Fibroblast of upper back skin (primary cell): ENCODE measurements at places on chromosomes 7 and 10.

GRCh38 chr7:140006600-140006999 lies 56.2 kb downstream of the PARP12 start:
- no peak for DNase-seq

GRCh38 chr10:110672580-110672919 lies 28.4 kb downstream of the RBM20 start:
- DNase-seq, result no peak

DNA sequence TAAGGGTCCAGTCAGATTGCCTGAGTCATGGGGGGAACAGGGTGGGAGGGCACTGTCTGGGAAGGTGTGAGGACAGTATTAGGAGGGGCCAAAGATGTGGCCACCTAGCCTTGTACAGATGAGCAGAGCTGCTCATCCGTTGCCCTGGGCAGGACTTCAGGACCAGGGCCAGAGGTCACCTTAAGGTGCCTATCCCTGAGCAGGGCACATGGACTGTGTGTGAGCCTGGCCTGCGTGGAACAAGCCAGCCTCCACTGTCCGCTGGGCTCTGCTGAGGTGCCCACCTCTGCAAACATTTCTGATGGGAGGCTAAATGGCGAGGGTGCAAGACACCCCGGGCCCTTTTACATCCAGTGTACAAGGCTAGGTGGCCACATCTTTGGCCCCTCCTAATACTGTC lies 3.4 kb upstream of the OPN1SW start:
- DNase-seq, result no peak

DNA sequence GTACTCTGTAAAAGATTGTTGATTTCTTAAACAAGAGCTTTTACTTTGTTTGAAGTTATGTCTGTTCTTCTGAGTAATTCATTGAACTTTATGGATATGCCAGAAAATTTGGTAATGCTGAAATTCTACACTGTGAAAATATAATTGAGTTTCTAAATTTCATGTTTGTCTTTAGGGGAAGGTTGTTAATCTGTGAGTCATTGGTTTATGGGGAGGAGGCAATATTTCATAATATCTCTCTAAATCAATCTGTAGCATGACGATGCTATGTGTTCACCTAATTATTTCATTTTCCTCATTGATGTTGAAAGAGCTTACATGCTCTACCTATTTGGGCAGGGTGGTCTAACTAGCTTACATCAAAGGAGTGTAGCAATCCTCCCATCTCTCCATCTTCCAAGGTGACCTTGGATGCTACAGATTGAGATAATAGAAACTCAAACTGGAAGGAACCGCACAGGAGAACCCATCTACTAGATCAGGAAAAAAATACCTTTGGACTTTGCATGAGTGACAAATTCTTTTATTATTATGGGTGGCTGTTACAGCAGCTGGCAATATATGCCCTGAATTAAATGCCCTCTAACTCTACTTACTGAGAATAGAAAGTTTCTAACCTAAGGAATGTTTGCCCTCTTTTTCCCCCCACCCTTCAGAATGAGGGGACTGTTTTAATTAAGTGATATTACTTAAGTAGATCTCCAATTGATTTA lies 8.4 kb upstream of the SNX13 start:
- no peak for DNase-seq

GRCh38 chr7:36387435-36388231 lies 2.0 kb upstream of the ANLN start:
- no peak for DNase-seq

- DNase-seq, result no peak
These were observed 493.1 kb downstream of the PLXNA4 start for GRCh38 chr7:132083126-132083525.

- DNase-seq, result no peak
These were observed 268.8 kb downstream of the ELFN1 start for GRCh38 chr7:1938788-1939433.

DNA sequence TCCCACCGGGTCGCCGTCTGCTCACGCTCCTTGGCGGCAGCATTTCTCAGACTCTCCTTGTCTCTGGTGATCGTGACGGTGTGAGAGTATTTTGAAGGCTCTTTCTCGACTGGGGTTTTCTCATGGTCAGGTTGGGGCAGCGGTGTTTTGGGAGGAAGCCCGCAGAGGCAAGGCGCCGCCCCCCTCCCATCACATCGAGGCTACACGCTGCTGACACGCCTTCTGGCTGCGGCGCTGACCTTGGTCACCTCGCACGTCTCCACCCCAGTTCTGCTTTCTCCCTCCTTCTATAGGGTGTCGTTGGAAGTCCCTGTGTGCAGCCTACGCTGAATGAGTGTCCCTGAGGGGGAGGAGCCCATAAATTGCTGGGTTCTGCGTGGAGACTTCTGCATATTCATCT lies 55.2 kb downstream of the GLRX3 start:
- no peak for DNase-seq

DNA sequence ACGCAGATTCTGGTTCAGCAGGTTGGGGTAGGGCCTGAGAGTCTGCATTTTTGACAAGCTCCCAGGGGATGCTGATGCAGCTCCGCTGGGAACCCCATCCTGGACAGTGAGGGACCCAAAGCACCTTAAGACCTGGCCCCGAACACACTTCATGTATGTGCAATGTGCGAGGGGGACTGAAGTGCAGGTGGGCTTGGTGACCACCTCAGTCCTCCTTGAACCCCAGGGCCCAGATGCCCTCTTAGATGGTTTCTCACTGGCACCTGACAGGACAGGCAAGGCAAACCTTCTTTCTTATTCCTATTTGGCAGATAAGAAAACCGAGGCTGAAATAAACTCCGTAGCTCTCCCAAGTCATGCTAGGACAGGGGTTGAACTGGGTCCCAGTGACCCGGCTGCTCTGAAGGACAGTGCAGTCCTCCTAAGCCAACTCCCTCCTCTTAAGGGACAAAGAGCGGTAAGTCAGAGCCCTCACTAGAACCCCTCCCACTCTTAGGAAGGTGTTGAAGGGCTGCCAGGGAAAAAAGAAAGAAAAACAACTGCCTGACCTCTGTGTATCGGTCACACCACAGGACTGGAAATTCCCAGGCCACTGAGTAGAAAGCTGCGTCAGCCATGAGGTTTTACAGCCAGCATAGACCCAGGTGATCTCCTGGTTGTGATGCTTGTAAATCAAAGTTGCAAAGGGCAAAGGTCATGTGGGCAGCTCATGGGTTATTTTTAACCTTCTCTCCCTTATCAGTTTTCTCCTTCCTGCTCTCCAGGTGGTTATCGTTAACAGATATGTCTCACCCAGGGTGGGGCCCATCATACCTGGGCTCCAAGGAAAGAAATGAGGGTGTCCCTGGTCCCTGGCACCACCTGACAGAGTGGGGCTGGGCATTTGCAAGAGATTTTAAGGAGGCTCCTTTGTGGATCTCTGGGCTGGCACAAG lies 90.9 kb upstream of the SMNDC1 start:
- peak; percentile 68 for DNase-seq

- DNase-seq, result no peak
These were observed 91.4 kb upstream of the NAMPT start for GRCh38 chr7:106376026-106376799.

DNA sequence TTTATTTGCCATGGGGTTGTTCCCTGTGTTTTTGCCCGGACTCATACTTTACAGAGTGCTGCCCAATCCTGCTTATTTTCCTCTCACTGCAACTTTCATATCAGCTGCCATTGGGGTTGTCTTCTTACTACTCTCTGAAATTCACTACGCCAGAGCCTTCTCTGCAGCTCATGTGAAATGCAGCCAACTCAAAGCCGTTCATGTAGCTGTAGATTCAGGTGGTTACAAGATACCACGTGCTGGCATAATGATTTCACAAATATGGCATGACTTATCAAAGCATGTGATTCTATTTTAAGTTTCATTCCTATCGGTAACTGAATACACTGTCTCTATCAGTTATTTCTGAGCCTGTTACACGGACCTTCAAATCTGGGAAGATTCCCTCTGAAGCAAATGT lies 130.3 kb upstream of the WNT16 start:
- no peak for DNase-seq

DNA sequence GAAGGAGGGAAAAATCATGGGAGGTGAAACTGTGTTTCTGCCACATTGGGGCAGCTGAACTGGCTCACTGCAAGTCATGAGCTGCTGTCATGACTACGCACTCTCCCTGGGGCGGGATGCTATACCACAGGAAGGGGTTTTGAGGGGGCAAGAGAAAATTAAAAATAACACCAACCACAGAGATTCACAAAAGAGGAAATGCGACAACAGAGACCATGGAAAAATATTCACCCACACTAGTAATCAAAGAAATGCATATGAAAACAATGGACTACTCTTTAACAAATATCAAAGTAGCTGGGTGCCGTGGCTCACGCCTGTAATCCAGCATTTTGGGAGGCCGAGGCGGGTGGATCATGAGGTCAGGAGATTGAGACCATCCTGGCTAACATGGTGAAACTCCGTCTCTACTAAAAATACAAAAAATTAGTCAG lies 65.2 kb upstream of the TM9SF3 start:
- DNase-seq, result no peak

DNA sequence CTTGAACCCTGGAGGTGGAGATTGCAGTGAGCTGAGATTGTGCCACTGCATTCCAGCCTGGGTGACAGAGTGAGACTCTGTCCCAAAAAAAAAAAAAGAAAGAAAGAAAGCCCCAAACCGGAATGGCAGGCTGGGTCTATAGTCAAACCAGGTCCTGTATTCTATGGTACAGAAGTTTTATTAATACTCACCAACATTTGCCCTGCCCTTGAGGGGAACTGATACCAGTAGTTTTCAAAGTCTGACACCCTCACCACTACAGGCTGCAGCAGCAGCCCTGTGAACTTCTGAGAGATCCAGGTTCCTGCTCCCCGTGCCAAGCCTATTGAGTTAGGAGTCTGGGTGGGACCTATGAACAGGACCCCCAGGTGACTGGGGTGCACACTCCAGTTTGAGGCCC lies 80.6 kb downstream of the RGS10 start:
- DNase-seq, result no peak

DNA sequence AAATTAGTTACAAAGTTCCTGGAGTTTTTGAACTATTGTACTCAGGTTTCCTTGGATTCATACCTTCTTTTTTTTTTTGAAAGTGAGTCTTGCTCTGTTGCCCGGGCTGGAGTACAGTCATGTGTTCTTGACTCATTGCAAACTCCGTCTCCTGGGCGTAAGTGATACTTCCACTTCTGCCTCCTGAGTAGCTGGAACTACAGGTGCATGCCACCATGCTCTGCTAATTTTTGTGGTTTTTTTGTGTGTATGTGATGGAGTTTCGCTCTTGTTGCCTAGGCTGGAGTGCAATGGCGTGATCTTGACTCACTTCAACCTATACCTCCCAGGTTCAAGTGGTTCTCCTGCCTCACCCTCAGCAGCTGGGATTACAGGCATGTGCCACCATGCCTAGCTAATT lies 22.3 kb downstream of the MCM10 start:
- DNase-seq, result no peak

DNA sequence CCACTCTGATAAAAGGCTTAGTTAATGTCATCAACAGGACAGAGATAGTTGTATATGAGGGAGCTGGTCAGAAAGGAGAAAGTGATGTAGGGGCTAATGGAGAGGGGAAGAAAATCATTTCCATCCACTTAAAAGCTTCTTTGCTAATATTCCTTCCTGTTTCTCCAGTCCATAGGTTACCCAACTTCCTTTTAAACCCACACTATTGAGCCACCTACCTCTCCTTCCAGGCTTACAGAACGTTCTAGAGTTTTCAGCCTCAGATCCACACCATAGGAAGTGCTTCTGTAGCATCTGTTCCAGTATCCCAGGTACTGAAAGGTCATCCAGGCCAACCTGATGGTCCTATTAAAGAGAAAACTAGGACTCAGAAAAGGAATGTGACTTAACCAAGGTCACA lies 28.2 kb downstream of the STRIP2 start:
- DNase-seq, result no peak

GRCh38 chr7:139889186-139889871 lies 60.3 kb downstream of the TBXAS1 start:
- peak; percentile 19 for DNase-seq

- DNase-seq, result no peak
These were observed 711.5 kb upstream of the C7orf33 start for GRCh38 chr7:147878912-147879661.

DNA sequence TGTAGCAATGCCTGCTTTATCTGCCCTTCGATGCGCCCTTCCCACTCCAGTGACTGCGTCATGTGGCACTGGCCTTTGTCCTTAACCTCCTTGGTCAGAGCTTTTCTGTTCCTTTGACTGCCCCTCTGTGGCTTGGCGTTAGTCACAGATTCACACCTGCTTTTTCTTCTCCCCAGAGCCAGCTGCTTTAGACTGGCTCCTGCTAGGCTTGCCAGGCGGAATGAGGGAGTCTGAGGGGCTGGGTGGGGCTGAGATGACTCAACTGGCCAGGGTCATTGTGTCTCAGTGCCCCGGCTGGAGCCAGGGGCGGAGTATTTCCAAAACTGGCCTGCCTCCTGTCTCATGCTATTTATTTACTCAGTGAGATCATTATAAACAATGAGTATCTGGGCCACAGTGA lies 194.1 kb downstream of the EMX2 start:
- DNase-seq, result no peak

DNA sequence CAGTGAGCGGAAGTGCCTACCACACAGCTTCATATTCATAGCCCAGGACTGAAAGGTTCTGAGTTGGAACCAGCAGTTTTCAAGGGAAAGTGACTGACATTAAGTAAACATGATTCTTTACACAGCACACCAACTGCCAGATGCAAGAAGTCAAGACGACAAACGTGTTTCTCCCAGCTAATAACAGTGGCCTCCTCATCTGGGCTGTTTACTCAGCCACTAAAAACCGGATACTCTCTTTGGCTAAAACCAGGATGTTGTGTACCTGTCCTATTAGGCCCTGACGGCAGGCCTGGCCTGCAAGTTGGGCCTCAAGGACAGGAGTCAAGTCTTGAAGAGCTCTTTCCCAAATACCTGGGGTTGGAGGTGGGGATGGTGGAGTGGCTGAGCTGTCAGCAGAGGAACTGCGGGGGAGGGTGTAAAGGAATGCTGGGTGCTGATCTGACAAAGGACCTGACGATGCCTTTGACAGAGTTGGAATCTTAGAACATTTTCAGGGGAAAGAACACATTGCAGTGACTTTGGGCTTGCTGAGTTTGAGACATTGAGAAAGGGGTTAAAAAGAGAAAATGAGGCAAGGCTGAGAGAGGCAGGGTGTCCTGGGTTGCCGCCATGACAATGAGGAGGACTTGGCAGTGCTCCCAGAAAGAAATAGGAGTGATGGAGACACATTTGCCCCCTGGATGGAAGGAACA lies 57.7 kb downstream of the STEAP1B start:
- no peak for DNase-seq

DNA sequence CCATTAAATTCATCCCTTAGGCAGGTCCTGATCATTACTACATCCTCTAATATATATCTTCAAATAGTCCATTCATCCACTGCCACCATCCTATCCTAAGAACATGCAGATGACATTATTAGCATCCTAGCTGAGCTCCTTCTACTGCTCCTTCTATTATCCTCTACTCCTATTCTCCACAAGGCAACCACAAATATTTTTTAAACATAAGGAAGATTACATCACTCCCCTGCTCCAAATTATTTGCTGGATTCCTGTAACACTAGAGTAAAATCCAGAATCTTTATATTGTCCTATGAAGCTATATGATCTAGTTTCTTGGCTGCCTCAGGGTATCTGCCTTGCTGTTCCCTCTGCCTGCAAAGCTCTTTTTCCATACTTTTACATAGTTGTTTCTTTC lies 176.3 kb upstream of the SLC26A5 start:
- DNase-seq, result peak; percentile 56
